ENCODE measurements at places on chromosomes 5 and 9.

DNA sequence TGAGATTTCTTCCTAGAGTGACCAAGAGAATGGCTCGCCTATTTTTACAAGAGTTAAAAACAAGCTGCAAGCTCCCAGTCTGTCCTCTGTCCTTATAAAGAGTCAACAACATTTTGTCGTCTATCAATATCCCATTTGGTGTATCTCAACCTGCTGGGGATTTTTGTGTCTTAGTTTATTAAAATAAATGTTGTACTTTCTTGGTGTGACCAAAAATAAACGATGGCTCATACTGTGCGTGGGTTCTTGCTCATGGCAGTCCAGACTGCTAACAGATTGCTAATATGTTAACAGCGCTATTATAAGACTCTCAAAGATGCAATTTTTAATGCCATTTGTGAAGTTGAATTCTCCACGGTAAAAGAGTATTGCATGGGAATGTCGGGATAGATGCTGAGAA, 569.9 kb downstream of the GABRG2 start:
- H3K36me3 ChIP-seq = peaks cover 8% of the 10 kb centered on the region
- no peaks in the 10 kb centered on the region for H3K27me3 ChIP-seq
- H3K4me3 ChIP-seq = no peak overlapping the region
- no peaks in the 10 kb centered on the region for H3K4me1 ChIP-seq

GRCh38 chr9:122128007-122128968, 31.3 kb downstream of the NDUFA8 start:
- H3K36me3 ChIP-seq = no peaks in the 10 kb centered on the region
- no peak for DNase-seq
- H3K4me1 ChIP-seq = peaks cover 12% of the 10 kb centered on the region
- no peak overlapping the region for H3K4me3 ChIP-seq
- peaks cover 33% of the 10 kb centered on the region for H3K27me3 ChIP-seq

DNA sequence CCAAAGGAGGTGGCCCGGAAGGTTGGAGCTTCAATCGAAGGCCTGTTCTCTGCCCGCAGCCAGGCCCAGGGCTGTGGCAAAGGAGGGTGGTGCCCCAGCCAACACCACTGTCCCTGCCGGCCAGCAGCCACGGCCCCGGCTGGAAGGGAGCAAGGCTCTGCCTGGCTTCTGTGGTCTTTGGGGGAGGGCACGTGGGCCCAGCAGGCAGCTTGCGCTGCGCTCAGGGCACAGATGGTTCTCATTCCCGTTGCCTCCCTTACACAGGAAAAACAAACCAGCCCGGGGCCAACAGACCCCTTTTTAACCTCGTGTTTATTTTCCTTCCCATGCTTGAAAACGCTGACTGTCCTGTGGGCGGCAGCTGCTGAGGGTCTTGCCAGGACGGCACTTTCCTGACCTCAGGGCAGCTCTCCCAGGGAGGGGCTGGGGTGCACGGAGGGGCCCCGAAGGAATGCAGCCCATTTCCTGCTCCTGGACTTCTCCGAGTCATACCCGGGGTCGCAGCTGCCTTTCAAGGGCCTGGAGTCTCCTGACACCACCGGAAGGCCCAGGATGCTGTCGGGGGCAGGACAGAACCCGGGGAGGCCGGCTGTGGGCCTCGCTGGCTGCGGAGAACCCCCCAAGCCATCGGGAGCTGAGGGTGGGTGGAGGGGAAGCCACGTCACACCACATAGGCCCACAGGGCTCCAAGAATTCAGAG, 1.1 kb upstream of the GPSM1 start:
- H3K27ac ChIP-seq = no peak overlapping the region
- H3K36me3 ChIP-seq = no peaks in the 10 kb centered on the region
- H3K4me1 ChIP-seq = peaks cover 3% of the 10 kb centered on the region
- H3K4me3 ChIP-seq = no peak overlapping the region

GRCh38 chr9:35257986-35258659, 96.3 kb downstream of the UNC13B start:
- H3K4me1 ChIP-seq = no peaks in the 10 kb centered on the region
- H3K36me3 ChIP-seq = no peaks in the 10 kb centered on the region
- no peak overlapping the region for H3K4me3 ChIP-seq

GRCh38 chr9:121884057-121884541, 209.0 kb downstream of the TTLL11 start:
- H3K4me1 ChIP-seq = no peaks in the 10 kb centered on the region
- H3K27me3 ChIP-seq = no peaks in the 10 kb centered on the region
- H3K36me3 ChIP-seq = no peaks in the 10 kb centered on the region
- H3K4me3 ChIP-seq = no peak overlapping the region
- no peak overlapping the region for H3K27ac ChIP-seq

GRCh38 chr5:180313677-180314505, 22.0 kb upstream of the MAPK9 start:
- H3K36me3 ChIP-seq = no peaks in the 10 kb centered on the region
- H3K4me3 ChIP-seq = no peak overlapping the region
- DNase-seq = peak; percentile 92
- no peaks in the 10 kb centered on the region for H3K4me1 ChIP-seq

- peaks cover 13% of the 10 kb centered on the region for H3K27me3 ChIP-seq
- H3K27ac ChIP-seq = no peak overlapping the region
- no peaks in the 10 kb centered on the region for H3K4me1 ChIP-seq
- no peak overlapping the region for H3K4me3 ChIP-seq
- no peak for DNase-seq
Observed at GRCh38 chr9:38319496-38320173, 72.9 kb upstream of the ALDH1B1 start.

- peaks cover 25% of the 10 kb centered on the region for H3K27me3 ChIP-seq
- no peak overlapping the region for H3K27ac ChIP-seq
- H3K4me3 ChIP-seq = no peak overlapping the region
- no peak for DNase-seq
- no peaks in the 10 kb centered on the region for H3K36me3 ChIP-seq
Observed at GRCh38 chr9:70113403-70114022, 69.9 kb downstream of the MAMDC2 start.

GRCh38 chr9:69455311-69455710, 130.3 kb downstream of the ENTREP1 start:
- H3K27ac ChIP-seq = no peak overlapping the region
- no peaks in the 10 kb centered on the region for H3K4me1 ChIP-seq
- no peaks in the 10 kb centered on the region for H3K27me3 ChIP-seq
- H3K36me3 ChIP-seq = no peaks in the 10 kb centered on the region
- H3K4me3 ChIP-seq = no peak overlapping the region

- H3K36me3 ChIP-seq = no peaks in the 10 kb centered on the region
- H3K4me3 ChIP-seq = no peak overlapping the region
- H3K4me1 ChIP-seq = no peaks in the 10 kb centered on the region
- H3K27ac ChIP-seq = no peak overlapping the region
Observed at GRCh38 chr5:175737481-175737880, 79.6 kb downstream of the HRH2 start.

- H3K36me3 ChIP-seq = no peaks in the 10 kb centered on the region
- H3K4me3 ChIP-seq = no peak overlapping the region
Observed at GRCh38 chr9:77512876-77513275, 135.2 kb downstream of the GNA14 start.

DNA sequence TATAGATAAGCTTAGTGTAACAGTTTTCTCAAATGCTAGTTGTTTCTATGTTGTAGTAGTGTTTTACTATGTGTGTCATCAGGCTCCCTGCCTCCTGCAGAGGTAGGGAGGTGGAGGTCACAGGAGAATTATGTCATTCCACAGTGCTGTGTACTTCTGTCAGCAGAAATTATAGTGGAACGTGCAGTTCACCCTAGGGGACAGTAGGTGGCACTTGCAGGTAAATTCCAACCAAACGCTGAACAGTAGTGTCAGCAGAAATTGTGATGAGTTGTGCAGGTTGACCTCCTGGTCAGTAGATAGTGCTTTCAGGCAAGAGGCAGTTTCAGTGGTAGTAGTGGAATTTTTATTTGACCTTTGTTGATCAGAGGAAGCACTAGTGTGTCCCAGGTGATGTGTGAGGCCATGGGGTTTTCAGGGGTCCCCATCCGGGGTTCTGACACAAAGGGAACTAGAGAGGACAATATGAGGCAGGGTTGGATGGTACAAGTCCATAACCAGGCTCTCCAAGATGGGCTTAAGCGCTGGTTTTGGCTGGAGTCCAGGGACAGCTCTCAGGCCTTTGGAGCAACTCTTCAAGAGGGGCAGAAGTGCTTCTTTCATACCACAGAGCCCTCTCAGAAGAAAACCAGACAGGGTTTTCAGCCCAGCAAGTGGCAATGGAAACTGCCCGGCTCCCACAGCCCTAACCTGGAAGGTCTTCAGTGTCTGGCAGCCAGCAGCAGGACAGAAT, 402.9 kb downstream of the CYLC2 start:
- no peak overlapping the region for H3K4me3 ChIP-seq
- no peaks in the 10 kb centered on the region for H3K4me1 ChIP-seq
- DNase-seq = no peak
- H3K36me3 ChIP-seq = no peaks in the 10 kb centered on the region
- H3K27me3 ChIP-seq = no peaks in the 10 kb centered on the region

- H3K4me1 ChIP-seq = no peaks in the 10 kb centered on the region
- H3K27ac ChIP-seq = no peak overlapping the region
- no peak overlapping the region for H3K4me3 ChIP-seq
- H3K36me3 ChIP-seq = no peaks in the 10 kb centered on the region
Observed at GRCh38 chr5:178505639-178506407, 84.4 kb downstream of the COL23A1 start.

DNA sequence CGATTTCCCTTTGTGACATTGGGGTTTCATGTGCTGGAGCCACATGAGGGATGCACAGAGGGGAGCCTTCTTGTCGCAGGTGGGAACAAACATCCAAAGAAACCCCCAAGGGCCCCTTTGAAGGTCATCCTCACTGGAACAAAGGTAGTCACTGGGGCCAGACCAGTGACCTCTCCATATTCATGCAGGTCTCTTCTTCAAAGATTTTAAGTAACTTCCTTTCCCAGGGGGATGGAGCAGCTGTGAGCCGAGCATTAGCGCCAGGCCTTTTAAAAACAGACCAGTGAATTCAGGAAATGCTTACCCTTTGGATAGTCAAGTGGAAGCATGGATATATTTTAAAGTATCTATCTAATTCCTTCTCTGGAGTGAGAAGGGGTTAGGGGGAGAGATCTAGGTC, 33.0 kb downstream of the DAPK1 start:
- no peak overlapping the region for H3K27ac ChIP-seq
- no peaks in the 10 kb centered on the region for H3K27me3 ChIP-seq
- H3K4me1 ChIP-seq = peaks cover under 1% of the 10 kb centered on the region
- no peak overlapping the region for H3K4me3 ChIP-seq

DNA sequence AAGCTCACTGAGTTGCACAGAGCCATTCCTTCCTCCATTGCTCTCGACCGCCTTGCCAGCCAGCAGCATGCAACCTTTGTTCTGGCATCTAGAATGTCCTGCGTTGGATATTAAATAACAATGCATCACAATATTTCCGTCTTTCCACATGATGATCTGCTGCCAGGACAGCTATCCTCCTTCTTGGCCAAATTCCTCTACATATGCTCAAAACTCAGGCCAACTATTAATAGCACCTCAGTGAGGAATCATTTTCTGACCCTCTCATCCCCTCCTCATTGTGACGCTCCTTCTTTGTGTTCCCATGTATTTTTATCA, 128.6 kb downstream of the MYO10 start:
- no peak overlapping the region for H3K4me3 ChIP-seq
- H3K27ac ChIP-seq = no peak overlapping the region
- H3K4me1 ChIP-seq = no peaks in the 10 kb centered on the region
- H3K36me3 ChIP-seq = no peaks in the 10 kb centered on the region
- DNase-seq = no peak
- H3K27me3 ChIP-seq = no peaks in the 10 kb centered on the region

- no peak overlapping the region for H3K4me3 ChIP-seq
- no peaks in the 10 kb centered on the region for H3K27me3 ChIP-seq
- H3K27ac ChIP-seq = no peak overlapping the region
- H3K4me1 ChIP-seq = peaks cover 50% of the 10 kb centered on the region
- no peaks in the 10 kb centered on the region for H3K36me3 ChIP-seq
Observed at GRCh38 chr5:154771383-154771901, 16.3 kb downstream of the LARP1 start.

GRCh38 chr9:135960411-135961276, 529 bp downstream of the UBAC1 start:
- DNase-seq = peak; percentile 25
- H3K27me3 ChIP-seq = no peaks in the 10 kb centered on the region
- no peaks in the 10 kb centered on the region for H3K36me3 ChIP-seq
- peak overlapping the region; percentile 84 for H3K4me3 ChIP-seq
- peaks cover 30% of the 10 kb centered on the region for H3K4me1 ChIP-seq

- H3K4me3 ChIP-seq = no peak overlapping the region
- H3K4me1 ChIP-seq = peaks cover 11% of the 10 kb centered on the region
- no peak overlapping the region for H3K27ac ChIP-seq
- H3K27me3 ChIP-seq = peaks cover 6% of the 10 kb centered on the region
- H3K36me3 ChIP-seq = no peaks in the 10 kb centered on the region
Observed at GRCh38 chr5:174423558-174423957, 300.8 kb upstream of the MSX2 start.

DNA sequence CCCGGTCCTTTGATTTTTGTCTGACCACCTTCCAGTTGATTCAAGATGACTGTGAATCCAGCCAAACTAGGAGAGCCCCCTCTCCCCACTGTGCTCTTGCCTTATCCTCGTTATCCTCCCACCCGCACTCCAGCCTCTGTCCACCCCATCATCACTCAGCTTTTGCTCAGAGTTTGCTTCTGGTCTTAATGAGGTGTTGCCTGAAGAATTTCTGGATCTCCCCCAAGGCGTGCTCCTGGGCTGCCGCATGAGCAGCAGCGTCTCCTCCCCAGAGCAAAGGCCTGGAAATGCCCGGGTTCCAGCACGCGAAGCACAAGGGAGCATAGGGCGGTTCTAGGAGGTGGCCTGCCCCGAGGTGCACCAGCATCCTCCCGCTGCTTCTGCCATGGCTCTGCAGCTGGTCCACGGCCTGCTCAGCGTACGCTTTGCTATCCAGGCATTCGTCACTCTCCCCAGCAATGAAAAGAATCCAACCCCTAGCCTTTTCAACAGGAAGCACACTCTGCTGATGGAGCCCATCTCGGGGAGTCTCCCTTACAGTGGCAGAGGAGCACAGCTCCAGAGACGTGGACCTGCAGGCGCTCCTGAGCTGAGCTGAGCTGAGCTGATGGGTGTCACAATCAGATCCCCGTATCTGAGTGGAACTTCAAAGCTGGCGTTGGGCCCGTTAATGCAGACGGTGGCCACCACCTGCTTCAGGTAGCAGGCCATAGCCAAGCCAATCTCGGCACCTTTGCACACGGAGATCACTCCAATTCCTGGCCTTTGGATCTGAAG, 50.7 kb downstream of the BAAT start:
- DNase-seq = no peak
- no peaks in the 10 kb centered on the region for H3K36me3 ChIP-seq
- H3K27me3 ChIP-seq = peaks cover 16% of the 10 kb centered on the region

DNA sequence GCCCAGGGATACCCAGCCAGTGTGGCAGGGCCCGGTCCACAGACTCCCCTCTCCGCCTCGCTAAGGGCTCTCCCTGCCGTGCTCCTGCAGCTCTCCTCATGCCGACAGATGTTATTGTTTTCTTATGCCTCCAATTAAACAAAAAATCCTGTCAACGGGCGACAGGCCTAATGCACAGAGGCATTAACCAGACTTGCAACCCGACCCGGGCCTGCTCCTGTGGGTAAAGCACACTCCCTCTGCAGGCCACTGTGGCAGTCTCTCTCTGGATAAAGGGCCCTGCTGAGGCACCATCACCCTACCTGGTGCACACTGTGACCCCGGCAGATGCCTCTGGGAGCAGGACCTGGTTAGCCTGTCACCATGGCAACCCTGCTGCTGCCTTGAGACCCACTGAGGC, 27.5 kb upstream of the HAND1 start:
- peaks cover 66% of the 10 kb centered on the region for H3K27me3 ChIP-seq
- no peaks in the 10 kb centered on the region for H3K36me3 ChIP-seq
- DNase-seq = no peak
- H3K27ac ChIP-seq = no peak overlapping the region
- H3K4me3 ChIP-seq = no peak overlapping the region
